ENCODE measurements at places on chromosomes 4 and X.

GRCh38 chr4:107977966-107978705 lies 11.6 kb upstream of the HADH start:
- no peak for DNase-seq

DNA sequence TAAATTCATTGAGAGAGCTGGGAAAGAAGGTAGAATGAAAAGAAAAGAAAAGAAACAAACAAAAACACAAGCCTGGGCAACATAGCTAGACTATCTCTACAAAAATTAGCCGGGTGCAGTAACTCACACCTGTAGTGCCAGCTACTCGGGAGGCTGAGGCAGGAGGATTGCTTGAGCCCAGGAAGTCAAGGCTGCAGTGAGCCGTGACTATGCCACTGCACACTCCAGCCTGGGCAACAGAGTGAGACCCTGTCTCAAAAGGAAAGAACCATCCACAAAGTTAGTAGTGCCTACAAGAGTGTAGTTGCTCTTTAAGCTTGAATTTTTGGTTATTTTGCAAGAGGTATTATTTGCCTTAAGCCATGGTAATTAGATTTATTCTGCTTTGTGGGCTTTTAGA lies 157.7 kb downstream of the CBR4 start:
- DNase-seq = no peak

- DNase-seq = no peak
Observed at GRCh38 chr4:14375816-14376215, 626.5 kb upstream of the CPEB2 start.

GRCh38 chrX:37998586-37999262 lies 7.6 kb upstream of the SYTL5 start:
- DNase-seq = no peak

GRCh38 chr4:76487621-76488020 lies 52.6 kb downstream of the SHROOM3 start:
- DNase-seq = no peak

DNA sequence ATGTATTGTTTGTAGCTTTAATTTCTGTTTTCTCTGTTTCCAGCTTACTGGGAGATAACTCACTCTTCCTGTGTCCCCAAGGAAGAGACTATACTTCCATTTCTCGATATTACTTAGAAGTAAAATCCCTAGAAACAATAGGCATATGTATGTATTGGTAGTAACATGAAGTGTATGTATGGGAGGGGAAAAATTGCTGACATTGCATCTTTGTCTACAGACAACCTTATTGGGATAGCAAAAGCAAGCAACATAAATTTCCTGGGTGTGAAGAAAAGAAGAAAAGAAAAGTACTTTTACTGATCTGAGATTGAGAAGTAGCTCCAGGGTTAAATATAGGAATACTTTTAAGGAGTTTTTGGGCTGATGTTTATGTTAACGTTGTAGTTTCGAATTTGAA lies 15.4 kb downstream of the AP1AR start:
- no peak for DNase-seq

- no peak for DNase-seq
Observed at GRCh38 chr4:4857809-4858508, 1.5 kb upstream of the MSX1 start.

DNA sequence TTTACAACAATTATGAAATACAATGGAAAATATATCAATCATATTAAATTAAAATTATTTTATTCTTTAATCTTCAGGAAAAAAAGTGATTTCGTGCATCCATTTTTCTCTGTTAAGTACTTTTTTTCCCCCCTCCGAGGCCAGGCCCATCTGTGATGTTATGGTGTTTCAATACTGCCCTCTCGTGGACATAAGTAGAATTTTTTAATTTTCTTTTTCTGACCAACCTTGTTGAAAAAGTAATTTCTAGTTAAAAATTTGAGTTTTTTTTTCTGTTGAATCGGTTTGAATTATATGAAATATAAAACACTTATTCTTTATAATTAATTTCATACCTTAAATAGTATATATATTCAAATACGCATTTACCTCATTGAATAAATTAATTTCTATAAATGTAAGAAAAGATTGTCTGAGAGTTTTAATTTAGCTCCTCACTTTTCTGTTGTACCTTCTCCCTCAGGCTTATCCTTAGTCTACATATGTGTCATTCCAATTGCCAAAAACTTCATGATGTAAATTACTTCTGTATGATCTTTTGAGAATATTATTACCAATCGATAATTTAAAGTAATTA lies 175.8 kb upstream of the TECRL start:
- no peak for DNase-seq

- no peak for DNase-seq
Observed at GRCh38 chrX:22634083-22634482, 361.4 kb downstream of the CBLL2 start.

DNA sequence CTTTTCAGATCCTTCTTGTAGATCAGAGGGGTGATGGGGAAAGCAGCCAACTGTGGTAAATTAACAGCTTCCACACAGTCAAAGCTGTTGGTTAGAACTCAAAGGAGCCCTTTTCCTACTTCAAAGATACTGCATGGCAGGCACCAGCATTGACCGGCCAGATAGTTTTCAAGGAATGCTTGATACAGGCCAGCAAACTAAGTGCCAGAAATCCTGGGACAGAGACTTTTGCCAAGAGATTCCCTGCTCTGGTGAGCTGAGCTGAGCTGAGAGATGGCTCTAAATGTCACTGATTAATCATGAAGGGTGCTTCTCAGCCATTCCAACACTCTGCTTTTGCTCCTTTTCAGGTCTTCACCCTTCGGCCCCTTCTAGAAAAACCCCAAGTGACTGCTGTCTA lies 131.6 kb upstream of the MED14 start:
- DNase-seq = no peak

- DNase-seq = peak; percentile 82
Observed at GRCh38 chrX:41922431-41923151, 763 bp downstream of the CASK start.

All from aorta (tissue), 5 donors.